T-helper 9 cell (primary cell): ENCODE measurements at places on chromosomes 6 and 20.

GRCh38 chr6:108822401-108822800, 25.8 kb upstream of the ARMC2 start:
- no peak for DNase-seq

- DNase-seq: no peak
These were observed 3.1 kb downstream of the HM13 start for GRCh38 chr20:31517373-31517772.

GRCh38 chr6:47130086-47130485, 88.0 kb upstream of the ADGRF1 start:
- no peak for DNase-seq

DNA sequence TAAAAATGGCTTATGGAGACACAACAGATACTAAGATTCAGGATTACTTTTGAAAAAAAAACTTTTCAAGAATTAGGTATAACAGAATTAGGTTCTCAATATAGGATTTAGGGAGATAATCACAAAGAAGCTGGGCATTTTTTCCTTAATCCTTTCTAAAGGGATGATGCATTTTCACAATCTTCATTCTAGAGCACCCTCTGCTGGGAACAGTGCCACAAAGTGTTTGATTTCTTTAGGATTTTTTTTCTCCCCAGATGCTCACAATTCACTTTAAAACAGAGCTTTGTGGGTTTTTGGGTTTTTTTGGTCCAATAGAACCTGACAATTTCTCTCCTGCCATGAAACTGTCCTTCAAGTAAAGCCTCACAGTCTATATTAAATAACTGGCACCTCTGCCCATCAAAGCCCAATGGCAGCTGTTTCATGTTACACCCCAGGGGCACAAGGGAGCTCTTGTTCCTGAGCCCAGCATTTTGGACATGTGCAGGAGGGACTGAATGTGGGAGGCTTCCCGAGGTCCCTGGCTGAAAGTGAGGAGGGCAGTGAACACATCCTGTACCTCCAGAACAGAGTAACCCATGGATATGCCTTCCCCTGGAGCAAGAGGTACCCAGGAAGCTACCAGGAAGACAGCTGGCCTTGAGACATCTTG, 39.7 kb downstream of the PREP start:
- DNase-seq: no peak

- no peak for DNase-seq
These were observed 29.5 kb downstream of the TMEM181 start for GRCh38 chr6:158589366-158589765.

DNA sequence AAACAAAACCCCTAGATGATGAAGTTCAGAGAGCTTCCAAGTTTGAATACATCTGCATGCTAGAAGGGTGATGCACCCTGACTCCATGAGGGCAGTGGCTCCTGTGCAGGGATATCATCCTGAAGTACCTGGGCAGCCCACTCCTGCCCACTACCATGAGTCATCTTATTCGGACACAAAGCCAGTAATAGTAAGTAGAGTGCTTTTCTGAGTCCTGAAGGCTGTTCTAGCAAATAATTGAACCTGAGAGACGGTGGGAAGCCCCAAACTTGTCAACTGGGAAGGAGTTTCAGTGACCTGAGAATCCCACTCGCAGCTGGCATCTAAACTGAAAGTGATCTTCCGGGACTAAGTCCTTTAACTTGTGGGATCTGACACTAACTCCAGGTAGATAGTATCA, 152.9 kb upstream of the COL21A1 start:
- no peak for DNase-seq

GRCh38 chr20:38325905-38326304, 20.4 kb upstream of the LBP start:
- no peak for DNase-seq

GRCh38 chr6:116359131-116359530, 11.6 kb upstream of the DSE start:
- no peak for DNase-seq

DNA sequence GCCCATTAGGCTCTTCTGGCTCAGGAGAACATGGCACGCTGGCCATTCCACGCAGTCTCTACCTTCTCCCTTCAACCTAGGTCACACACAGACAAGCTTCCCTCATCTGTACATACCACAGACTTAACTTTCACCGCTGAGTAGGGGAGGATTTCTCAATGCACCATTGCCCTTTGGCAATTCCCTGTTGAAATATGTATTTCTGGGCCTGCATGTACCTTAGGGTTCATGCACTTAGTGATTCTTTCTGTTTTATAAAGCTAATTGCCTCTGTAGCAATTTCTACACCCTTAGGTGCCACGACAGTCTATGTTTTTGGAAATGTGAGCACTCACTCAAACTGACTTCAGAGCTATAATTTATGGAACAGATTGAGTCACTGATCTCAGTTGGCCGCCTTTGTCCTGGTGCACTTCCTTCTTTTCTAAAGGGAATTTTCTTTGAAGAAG, 253.8 kb upstream of the PRDM1 start:
- DNase-seq: no peak
